ENCODE measurements at places on chromosomes 12 and 14. TPM values are rescaled to one million over a fixed set of nuclear protein-coding genes. Genes with fewer than 3 reads are reported as not detected.

Gene ANO2
- 4.5 TPM for polyA plus RNA-seq

- DNase-seq, result no peak
Measured at GRCh38 chr14:99519347-99519881, 38.2 kb downstream of the CCNK start.

DNA sequence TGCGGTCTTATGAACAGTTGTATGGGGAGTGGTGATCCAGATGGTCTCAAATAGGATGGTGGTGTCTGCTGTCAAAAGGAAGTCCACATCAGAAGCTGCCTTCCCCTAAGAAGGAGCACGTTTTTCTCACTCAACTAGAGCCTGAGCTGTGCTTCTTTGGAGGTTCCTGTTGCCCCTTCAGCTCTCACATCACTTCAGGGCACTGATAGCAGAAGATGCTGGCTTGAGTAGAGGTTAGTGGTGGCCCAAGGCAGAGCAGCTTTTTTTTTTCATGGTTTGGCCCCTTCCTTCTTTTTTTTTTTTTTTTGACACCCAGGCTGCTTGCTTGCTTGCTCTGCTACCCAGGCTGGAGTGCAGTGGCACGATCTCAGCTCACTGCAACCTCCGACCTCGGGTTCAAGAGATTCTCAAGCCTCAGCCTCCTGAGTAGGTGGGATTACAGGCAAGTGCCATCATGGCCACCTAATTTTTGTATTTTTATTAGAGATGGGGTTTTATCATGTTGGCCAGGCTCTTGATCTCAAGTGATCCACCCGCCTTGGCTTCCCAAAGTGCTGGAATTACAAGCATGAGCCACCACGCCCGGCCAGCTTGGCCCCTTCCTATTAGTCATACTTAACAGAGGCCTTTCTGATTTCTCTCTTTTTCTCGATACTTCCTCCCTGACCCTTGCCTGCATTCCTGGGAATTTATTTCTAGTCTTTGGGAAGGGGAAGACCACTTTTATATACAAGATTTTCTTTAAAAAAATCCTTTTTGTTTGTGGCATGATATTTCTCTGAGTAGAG lies 31.6 kb downstream of the KLRD1 start:
- DNase-seq, result no peak

- DNase-seq, result no peak
Measured at GRCh38 chr12:64004641-64005040, 160.1 kb downstream of the SRGAP1 start.

Gene KRT78
- 0.21 TPM for polyA plus RNA-seq

Data from left lung (tissue), 14 donors.